Stimulated activated CD4-positive, alpha-beta T cell treated with anti-CD3 and anti-CD28 coated beads, Interleukin-4, amount 100 ng/mL, for 24 hours (primary cell): ENCODE measurements at places on chromosomes 7 and 10.

- no peak for DNase-seq
Observed at GRCh38 chr7:68537051-68537773, 1061.1 kb upstream of the AUTS2 start.

DNA sequence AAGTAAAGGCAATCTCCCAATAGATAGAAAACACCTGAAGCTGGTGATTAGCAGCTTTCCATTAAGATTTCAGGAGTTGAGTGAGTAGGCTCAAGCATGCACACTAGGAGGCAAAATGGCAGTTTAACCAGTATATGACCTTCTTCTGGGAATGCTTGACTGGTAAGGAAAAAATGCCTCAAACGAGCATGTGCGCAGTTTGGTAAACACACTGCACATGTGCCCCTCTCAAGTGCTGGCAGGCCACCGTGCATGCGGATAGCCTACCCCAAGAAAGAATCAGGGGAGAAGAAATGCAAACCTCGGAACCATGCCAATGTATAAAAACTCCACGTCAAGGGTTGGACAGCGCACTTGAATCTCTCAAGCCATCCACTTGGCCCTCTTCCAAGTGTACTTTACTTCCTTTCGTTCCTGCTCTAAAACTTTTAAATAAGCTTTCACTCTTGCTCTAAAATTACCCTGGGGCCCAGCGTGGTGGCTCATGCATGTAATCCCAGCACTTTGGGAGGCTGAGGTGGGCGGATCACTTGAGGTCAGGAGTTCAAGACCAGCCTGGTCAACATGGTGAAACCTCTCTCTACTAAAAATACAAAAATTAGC, 98.8 kb upstream of the CDK1 start:
- no peak for DNase-seq

DNA sequence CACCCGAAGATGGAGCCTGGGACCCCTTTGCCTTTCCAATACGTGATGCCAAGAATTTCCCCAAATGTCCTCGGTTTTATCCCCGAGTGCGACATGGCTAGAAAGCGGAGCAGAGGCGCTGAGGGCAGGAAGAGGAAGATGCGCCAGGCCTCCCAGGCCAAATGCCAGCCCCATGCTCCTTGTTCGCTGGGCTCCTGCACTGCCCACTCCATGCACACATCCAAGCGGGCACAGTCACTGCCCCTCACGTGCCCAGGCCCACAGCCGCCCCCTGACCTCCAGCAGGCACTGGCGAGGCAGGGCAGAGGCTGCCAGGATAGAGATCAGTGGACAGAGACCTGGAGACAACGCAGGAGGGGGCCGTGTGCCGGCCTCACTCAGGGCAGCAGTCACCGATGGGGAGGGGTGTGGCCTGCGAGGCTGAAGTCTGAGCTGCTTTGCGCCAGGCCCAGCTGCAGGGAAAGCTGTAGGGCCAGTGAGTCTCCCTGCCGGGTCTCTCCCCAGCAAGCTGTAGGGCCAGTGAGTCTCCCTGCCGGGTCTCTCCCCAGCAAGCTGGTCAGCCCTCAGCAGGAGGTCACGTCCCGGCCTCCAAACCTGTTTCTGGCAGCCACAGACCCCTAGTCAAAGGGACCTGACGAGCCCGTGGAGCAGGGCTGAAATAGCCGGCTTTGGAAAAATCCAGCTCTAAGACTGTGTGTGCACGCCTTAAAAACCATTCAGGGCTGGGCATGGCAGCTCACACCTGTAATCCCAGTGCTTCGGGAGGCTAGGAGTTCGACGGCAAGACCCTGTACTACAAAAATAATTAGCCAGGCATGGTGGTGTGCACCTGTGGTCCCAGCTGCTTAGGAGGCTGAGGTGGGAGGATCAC, 100.6 kb upstream of the DIP2C start:
- DNase-seq, result no peak

GRCh38 chr10:50809596-50809995, 69.9 kb downstream of the ASAH2B start:
- DNase-seq, result no peak

GRCh38 chr7:108442039-108442568, 14.1 kb downstream of the NRCAM start:
- no peak for DNase-seq
